ENCODE measurements at places on chromosomes 5 and 9. TPM values are rescaled to one million over a fixed set of nuclear protein-coding genes. Genes with fewer than 3 reads are reported as not detected.

DNA sequence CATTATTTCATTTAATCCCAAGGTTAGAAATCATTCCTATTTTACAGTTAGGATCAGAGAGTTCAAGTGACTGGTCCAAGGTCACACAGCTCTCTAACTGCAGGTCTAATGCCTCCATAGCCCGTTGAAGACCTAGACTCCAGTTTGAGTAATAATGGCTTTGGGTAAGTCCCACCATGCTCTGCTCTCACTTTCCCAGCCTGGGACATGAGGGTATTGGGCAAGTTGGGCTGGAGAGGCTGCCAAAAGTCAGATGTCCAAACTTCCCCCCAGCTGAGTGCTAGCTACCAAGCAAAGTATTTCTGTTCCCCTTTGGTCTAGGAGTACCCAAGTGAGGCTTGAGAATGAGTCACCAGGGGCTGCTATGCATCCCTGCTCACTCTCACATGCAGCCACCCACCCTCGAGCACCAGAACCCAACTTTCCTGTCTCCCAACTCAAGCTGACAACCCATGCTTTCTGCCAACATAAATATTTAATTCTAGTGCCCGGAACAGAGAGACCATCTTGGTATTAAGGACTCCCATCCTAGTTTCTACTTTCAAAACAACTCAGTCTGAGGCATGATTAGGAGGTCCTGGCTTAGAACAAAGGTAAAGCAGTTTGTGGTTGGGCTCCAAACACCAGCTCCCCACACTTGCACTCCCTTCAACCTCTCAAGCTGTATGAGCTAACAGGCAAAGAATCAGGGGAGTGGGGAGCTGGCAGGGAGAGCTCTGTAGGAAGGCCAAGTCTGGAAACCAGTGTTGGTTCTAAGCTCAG, 236.5 kb upstream of the TRIM32 start:
- DNase-seq = no peak

- DNase-seq = no peak
These were observed 37.1 kb downstream of the VAV2 start for GRCh38 chr9:133954862-133955529.

DNA sequence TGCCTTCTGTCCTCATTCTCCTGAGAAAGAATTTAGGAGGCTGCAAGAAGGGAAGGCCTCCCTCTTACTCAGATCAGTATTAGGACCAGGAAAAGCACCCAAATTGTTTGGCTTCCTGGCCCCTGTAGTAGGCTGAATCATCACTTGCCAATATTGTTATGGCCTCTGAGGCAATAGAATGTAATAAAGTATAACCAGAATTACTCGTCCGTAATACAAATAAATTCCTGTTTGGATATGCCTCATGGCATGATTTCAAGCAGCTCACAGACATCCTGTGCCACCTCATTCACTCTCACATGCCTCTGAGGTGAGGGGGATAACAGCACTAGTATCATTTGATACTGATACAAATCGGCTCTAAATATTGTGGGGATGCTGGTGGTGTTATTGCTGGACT, 427.3 kb downstream of the ISL1 start:
- no peak for DNase-seq

DNA sequence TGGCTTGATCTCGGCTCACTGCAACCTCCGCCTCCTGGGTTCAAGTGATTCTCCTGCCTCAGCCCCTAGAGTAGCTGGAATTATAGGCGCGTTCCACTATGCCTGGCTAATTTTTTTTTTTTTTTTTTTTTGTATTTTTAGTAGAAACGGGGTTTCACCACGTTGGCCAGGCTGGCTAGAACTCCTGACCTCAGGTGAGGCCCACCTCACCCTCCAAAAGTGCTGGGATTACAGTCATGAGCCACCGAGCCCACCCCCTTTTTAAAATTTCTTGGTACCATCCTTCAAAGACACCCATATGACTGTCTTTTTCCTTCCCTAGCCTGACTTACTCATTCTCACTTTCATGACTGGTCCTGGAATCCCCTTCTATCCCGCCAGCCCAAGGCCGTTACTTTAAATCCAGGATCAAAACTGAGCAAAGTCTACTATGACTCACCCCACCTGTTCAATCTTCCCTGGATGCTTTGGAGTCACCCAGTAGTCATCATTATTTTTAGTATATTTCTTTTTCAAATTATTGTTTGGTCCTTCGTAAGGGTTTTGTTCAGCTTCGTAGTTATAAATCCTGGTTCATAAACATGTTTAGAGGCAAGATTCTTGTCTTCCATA, 1.2 kb upstream of the TBCA start:
- DNase-seq = no peak

Gene SARDH
- total RNA-seq = 15.2 TPM

GRCh38 chr9:111013250-111013649, 25.0 kb downstream of the LPAR1 start:
- no peak for DNase-seq

Gene NFIB
- total RNA-seq = 12.5 TPM

GRCh38 chr5:147332658-147333057, 97.8 kb downstream of the STK32A start:
- DNase-seq = no peak

DNA sequence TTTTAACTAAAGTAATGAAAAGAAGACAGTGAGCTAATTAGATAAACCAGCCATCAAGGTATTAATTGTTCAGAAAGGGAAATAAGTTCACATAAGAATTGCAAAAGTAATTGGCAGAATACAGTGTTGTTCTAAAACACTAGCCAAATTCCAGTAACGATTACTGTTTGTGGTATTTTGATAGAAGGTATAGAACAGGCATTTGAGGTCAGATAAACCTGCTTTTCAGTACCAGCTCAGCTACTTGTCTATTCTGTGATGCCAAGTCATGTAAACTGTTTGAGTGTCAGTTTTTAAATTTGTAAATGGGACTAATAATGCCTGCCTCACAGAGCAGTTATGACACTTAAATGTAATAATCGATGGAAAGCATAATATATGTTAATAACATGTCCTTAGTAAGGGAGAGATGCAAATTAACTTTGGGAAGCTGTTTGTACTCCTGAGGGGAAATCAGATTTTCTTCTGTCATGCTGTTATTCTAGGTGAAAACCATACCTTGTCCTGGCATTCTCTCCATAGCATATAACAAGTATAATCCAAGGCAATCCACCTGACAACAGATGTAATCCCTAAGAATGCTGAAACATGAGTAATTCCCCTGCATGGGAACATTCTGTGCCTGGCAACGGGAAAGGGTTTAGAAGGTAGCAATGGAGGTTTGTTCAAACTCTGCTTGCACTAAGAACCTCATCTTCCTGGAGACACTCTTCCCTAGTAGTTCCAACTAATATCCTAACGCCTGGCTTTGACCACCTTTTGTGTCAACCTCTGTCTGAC, 509.5 kb upstream of the PAPPA start:
- DNase-seq = no peak

GRCh38 chr9:755454-756381, 85.8 kb upstream of the DMRT1 start:
- DNase-seq = no peak

- DNase-seq = peak; percentile 95
These were observed 131.6 kb upstream of the NIPBL start for GRCh38 chr5:36744773-36745589.

DNA sequence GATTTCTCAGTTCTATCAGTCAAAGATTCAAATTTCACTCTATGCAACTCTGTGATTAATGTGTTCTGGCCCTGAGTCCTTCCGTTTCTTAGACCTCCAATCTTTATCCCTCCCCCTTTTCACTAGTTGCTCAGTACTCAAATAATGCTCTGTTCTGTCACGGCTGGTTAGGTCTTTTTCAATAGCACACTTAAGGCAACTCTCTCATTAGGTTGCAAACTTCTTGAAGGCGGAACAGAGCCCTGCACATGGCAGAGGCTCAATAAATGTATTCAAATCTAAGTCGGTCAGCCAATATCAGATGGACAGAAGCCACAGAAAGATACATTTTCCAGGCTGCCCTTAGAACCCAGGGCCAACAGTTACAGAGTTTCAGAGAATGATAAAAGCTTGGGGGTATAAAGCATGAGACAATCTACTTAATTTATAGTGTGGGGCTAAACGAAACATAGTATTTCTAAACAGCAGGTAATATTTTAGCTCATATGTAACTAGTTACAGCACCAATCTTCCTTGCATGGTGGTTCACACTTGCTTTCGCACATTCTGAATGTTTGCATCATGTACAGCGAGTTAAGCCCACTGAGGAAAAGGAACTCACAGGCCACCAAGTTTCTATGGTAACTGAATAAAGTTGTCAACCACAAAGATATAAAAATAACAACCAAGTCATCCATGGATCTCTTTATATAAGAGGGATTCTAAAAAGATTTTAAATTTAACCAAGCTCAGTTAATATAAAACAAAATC, 67.1 kb upstream of the GOLPH3 start:
- no peak for DNase-seq

DNA sequence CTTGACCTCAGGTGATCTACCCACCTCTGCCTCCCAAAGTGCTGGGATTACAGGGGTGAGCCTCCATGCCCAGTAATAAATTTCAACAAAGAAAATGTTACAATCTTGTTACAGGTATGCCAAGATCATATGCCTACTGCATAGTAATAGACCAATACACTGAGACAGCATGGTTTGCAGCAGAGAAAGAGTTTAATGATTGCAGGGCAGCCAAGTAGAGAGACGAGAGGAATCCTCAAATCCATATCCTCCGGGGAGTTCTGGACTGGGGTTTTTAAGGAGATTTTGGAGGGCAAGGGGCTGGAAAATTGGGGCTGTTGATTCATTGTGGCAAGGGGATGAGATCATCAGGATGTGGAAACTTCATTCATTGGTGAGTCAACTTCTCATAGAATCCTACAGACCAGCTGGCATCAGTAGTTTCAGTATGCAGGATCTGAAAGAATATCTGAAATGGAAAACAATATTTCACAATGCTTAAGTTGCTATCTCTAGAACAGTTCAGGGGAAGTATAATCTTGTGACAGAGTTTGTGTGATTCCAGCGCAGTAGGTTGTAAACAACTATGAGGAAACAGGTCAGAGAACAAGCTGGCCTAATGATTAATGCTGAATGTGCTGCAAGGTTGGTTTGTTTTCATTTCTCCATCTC, 14.8 kb upstream of the TUT7 start:
- DNase-seq = no peak

Gene SMIM27
- 14.5 TPM for total RNA-seq

DNA sequence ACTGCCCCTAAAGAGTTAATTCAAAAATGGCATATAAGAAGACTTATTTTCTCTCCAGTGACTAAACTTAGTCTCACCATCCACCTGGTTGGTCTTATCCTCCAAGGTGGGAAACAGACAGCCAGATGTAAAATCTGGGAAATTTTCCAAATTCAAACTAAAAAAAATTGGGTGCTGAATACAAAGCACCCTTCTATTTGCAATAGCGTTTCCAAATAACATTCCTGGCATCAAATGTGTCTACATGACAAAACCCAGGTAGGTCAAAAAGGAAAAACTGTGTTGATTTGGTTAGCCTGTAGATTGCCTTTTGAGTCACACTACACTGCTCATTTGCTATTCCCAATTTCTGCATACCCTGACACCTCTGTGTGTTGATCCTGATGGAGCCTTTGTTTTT, 252.2 kb downstream of the NR2F1-AS1 start:
- DNase-seq = no peak

Gene ADCY2
- 165 TPM for total RNA-seq

GRCh38 chr9:89714321-89714720, 109.5 kb downstream of the GADD45G start:
- no peak for DNase-seq

Gene SV2C
- 0.05 TPM for total RNA-seq

DNA sequence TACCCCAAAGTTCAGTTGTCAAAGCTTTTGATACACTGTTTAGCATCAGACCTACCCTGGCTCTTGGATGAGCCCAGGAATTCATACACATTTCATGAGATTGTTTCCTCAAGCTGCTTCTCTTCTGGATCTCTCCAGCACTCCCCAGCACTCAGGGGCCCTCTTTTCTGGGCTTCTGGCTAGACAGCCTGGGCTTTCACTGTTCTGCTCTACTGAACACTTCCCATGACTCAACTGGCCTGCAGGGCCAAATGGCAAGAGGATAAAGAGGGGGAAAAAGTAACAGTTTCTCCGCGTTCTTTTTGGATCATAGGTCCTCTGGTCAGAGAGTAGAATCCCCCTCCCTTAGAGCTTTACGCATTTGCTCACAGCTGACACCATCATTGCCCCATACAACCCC, 20.9 kb upstream of the LURAP1L start:
- no peak for DNase-seq

DNA sequence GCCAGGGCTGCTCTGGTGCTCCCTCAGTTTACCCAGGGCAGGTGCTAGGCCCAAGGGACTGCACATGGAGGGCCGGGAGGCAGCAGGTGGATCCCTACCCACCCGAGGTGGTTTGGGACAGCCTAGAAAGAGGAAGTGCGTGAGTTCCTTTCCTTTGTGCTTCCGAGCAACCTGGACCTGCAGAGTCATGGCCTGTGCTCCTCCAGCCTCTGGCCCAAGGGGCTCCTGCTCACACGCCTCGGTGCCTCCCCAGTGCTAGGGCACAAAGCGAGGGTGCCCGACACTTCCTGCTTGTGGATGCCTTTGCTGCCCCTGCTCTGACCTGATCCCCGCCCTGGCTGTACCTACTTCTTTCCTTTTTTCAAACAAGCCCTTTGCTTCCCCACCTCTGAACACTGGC, 79.3 kb downstream of the RXRA start:
- DNase-seq = no peak

Data from WTC11 (cell line).